ENCODE measurements at places on chromosomes 13 and 19. TPM values are rescaled to one million over a fixed set of nuclear protein-coding genes. Genes with fewer than 3 reads are reported as not detected.

DNA sequence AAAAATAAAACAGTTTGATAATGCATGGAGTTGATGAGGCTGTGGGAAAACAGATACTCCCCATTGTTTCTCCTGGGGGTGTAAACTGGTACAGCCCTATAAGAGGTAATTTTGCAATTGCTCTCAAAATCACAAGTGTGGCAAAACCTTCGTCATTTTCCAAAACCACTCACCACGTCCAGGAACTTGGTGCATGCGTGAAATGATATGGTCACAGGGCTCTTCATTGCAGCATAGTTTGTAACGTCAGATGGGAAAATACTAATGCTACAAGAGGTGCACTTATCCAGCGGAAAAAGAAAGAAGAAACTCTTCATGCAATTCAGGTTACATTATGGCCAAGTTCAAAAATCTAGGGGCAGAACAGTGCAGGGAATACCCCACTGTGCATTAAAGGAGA lies 11.9 kb upstream of the PLAUR start:
- DNase-seq, result no peak

GRCh38 chr19:4061178-4061682 lies 5.5 kb downstream of the ZBTB7A start:
- DNase-seq, result peak; percentile 69

DNA sequence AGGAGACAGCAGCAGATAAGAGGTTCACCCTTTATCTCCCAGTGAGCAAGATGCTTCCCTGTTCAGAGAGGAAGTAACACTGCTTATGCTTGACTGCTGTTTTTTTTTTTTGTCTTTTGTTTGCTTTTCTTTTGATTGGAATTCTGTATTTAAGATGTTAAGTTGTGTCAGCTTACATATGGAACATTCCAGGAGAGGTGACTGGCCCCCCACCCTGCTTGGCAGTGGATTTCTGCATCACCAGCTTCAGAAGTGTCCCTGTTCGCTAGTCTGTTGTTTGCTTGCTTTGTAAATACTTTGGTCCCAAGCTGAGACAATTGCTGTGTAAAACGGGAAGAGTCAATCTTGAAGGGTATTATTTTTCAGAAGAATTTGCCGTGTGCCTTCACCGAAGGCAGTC lies 43.0 kb downstream of the IFT88 start:
- no peak for DNase-seq

DNA sequence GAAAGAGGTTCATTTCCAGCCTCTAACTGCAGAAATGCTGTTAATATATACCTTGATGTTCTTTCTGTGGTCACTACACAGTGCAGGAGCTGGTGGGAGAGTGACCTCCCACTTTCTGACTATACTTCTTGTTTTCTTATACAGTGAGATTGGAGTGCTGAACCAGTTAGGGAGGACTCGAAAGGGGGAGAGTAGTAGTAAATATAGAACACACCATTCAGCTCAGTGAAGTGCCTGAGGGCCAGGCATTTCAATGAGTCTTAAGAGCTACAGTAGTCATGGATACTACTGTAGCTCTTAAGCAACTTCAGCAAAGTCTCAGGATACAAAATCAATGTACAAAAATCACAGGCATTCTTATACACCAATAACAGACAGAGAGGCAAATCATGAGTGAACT lies 372.9 kb downstream of the MTUS2 start:
- DNase-seq, result no peak

- DNase-seq, result no peak
These were observed 112.1 kb downstream of the ZIC5 start for GRCh38 chr13:99859178-99860177.

DNA sequence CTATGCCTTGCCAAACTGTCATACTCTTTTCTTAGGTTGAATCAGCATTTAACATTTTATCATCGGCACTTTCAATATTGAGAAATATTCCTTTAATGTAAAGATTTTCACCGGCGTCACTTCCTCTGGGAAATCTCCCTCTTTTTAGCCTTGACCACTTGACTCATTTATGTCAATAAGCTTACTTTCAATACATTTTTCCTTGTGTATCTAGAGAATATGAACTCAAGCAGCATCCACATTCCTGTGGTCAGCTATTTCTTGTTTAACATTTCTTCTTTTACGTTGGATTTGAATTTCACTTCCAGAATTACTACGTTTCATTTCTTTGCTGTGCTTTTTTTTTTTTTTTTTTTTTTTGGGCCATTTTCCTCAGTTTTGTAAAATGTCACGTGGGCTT lies 271.2 kb upstream of the HTR2A start:
- DNase-seq, result no peak

- DNase-seq, result no peak
These were observed 44.4 kb downstream of the ZNF846 start for GRCh38 chr19:9724157-9724556.

- no peak for DNase-seq
These were observed 57.4 kb downstream of the RUBCNL start for GRCh38 chr13:46329624-46330023.

GRCh38 chr13:46296115-46296822 lies 84.5 kb downstream of the LRRC63 start:
- no peak for DNase-seq

DNA sequence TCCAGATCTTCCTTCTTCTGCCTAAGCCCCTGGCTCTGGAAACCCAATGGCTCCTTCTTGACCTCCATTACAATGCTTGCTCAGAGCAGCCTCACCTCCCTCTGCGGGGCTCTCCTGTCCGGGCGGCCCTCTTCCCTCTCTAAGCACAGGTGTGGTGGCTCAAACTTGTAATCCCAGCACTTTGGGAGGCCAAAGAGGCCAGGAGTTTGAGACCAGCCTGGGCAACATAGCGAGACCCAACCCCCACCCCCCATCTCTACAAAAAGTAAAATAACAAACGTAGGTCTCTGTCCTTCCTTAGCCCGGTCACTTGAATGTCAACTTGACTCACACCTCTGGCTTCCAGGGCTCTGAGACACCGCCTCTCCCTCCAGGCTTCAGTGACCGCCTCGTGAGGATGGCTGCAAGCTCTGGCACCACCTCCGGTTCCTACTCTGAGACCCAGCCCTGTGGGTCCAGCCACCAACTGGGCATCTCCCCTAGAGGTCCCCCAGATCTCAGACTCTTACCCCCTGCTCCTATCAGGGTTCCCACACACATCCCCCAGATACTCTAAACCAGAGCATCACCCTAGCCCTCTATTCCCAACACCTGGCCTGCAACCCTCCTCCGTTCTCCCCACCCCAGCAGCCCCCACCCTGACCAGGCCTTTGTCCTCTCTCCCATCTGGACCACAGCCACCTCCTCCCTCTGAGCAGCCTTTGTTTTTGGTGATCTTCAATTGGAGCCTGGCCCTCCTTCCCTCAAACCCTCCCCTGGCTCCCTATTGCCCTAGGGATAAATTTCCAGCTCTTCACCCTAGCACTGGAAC lies 4.7 kb upstream of the TLE2 start:
- no peak for DNase-seq

GRCh38 chr13:61531383-61532065 lies 115.9 kb upstream of the PCDH20 start:
- DNase-seq, result no peak

- DNase-seq, result no peak
These were observed 238.0 kb upstream of the SOX21 start for GRCh38 chr13:94950303-94950702.

DNA sequence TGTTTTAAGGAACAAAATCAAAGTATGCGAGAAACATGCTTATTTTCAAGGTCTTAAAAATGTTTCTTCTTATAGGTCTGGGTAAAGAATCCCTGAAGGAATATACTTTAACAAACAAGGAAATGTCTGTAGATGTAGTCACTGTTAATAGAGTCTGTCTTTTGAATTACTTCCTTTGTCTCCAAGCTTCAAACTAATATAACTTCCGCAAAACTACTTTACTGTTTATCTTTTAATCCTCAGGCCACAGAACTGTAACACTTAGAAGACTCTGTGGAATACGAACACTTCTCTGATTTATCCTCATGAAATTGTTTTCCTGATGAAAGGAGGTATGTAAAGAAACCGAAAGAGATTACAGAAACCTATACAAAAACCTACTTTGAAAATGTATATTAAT lies 316.0 kb downstream of the PCDH9 start:
- DNase-seq, result no peak

GRCh38 chr13:98981369-98982080 lies 3.7 kb upstream of the DOCK9 start:
- no peak for DNase-seq

DNA sequence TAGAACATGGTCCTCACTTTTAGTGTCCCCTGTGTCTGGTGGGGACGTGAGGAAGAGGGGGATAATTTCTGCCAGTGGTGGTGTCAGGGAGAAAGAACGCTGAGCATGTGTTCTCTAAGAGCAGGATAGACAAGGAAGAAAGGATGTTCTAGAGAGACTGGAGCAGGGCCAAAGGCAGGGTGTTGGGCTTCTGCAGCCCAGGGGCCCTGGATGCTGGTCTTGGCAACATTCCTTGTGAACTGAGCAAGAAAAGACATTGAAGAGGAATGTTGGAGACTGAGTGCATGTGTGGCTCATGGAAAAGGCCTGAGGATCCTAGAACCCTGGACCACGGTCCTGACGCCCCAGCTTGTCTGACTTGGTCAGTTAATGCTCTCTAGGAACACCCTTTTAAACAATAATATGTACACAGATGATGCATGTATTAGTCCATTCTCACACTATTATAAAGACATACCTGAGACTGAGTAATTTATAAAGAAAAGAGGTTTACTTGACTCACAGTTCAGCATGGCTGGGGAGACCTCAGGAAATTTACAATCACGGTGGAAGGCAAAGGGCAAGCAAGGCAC lies 33.6 kb upstream of the SLC10A2 start:
- DNase-seq, result no peak

DNA sequence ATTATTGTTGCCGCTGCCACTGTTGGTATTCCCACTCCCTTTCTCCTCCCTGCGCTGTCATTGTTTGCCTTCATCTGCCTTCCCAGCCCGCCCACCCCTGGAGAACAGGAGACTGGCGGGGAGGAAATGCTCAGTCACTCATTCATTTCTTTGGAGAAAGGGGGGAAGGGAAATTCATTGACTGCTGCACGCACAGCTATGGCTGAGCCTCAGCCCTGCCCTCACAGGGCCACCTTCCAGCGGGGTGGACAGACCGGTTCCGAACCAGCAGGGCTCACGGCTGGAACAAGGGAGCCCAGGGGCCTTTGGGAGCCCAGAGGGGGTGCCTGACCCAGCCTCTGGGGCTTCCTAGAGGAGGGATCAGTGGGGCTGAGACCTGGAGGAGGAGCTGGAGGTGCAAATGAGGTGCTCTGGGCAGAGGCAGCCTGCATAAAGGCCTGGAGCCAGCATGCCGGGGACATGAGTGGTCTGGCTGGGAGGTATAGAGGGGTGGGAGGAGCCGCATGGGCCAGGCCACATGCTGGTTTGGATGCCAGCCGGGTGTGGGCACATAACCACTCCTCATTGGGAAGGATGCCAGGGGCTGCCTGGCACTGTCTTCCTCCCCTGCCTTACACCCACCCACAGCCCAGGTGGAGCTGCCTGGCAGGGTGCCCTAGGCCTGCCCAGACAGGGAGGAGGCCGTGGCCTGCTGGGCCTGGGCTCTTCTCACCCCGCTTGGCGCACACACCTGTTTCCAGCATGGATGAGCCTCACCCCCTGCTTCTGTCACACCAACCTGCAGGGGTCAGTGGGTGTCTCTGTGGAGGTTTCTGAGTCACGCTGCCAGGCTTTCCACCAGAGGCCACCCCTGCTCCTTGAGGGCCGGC lies 26.8 kb downstream of the PPP5C start:
- DNase-seq, result peak; percentile 99

- no peak for DNase-seq
These were observed 379 bp upstream of the ZNF470 start for GRCh38 chr19:56566904-56567273.

GRCh38 chr13:111879719-111880118 lies 187.2 kb upstream of the SOX1 start:
- DNase-seq, result no peak

GRCh38 chr13:26991508-26992181 lies 180.0 kb downstream of the USP12 start:
- DNase-seq, result peak; percentile 51

- DNase-seq, result peak; percentile 75
These were observed 5.2 kb upstream of the ZNF579 start for GRCh38 chr19:55585658-55586339.

DNA sequence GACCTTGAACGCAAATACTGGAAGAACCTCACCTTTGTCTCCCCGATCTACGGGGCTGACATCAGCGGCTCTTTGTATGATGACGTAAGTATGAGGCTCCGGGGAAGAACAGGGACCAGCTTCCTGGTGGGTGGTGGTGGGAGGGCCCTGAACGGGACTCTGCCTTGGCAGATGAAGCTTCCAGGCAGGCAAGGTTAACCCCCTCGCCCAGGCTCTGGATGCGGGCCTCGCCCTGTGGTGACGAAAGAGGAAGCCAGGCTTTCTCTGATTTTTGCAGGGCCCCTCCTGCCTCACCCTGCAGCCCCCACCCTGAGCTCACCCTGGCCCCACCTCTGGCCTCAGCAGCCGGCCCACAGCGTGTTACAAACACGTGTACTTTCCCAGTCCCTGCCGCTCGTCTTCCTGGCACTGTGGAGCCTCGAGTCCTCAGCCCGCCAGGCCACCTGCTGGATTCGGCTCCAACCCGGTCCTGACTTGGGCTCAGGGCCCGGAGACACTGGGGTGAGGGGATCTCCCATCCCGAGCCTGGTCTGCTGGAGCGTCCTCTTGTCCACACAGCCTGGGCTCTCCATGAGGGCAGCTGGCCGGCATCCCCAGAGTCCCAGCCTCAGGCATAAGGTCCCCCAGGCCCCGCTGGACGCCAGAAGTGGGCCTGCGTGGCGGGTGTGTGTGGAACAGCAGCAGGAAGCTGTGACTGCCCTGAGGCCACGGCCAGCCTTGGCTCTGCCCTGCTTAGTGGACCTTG lies 72.4 kb downstream of the KDM4B start:
- no peak for DNase-seq

The KLK3 gene
- not detected for total RNA-seq

The IZUMO1 gene
- 2.4 TPM for total RNA-seq

The DAZAP1 gene
- total RNA-seq, result 97.4 TPM

The CEACAM5 gene
- not detected for total RNA-seq

The PROZ gene
- total RNA-seq, result not detected

The EDNRB gene
- total RNA-seq, result 3.0 TPM

The KLK6 gene
- not detected for total RNA-seq

The MEIS3 gene
- total RNA-seq, result 41.7 TPM

The NLRP7 gene
- total RNA-seq, result not detected

The BST2 gene
- total RNA-seq, result 25.1 TPM

The MUC16 gene
- not detected for total RNA-seq

The ZNF888 gene
- 2.8 TPM for total RNA-seq

The P2RY11 gene
- total RNA-seq, result 1.8 TPM

The NLRP11 gene
- 0.14 TPM for total RNA-seq

The TMEM38A gene
- 9.9 TPM for total RNA-seq

Data from Caki2 (cell line).